ENCODE measurements at places on chromosomes 2 and 18.

DNA sequence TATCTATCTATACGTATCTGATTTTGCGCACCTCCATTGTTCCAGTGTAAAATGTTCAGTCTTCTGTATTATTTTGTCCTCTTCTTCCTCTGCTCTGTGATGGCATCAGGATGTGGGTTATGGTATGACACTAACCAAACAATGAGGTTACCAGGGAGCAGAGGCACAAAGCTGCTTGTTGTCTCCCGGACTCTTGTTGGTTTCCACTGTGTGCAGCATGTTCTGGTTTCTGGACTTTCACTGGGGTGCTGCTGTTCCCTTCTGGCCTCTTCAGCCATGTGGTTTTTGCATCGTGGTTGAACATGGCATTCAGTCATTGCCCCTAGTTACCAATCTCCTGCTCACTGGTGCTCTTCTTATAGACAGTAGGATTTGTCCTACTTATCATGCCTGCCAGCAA is 665.9 kb downstream of the CBLN2 start:
- no peak for DNase-seq

DNA sequence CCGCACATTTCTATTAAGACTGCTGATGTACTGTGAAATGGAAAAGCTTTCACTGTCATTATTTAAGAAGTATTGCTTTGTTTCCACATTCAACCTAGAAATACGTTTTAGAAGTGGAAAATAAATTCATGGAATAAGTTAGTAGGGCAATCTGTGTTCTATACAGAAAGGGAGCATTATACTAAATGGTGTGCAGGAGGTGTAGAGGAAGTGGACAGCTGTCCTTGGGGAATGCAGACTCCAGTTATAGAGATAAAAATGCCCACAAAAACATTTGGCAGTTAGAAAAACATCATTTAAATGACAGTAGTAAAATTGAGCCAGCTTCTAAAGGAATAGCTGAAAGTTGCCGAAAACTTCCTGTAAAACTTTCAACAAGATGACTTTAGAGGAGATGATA is 46.8 kb downstream of the PIK3C3 start:
- DNase-seq, result no peak

DNA sequence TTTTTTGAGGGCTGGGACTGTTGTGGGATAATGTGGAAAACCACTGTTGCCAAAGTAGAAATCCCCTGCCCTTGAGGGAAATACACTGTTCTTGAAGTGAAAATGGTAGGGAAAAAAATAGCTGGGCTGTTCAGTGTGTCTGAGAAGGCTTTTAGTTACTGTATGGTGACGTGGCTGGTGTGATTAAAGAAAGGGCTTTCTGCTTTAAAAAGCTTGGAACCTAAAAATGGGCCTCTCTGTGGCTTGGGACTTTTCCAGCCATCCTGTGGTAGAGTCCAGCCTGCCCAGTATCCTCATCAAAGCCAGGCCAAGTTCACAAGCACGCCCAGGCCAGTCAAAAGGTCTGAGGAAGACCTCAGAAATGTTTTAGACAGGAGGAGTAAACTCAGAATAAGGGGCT is 6.8 kb downstream of the MGAT5 start:
- DNase-seq, result no peak

GRCh38 chr2:141947396-141948114 is 183.3 kb downstream of the LRP1B start:
- no peak for DNase-seq

- no peak for DNase-seq
Observed at GRCh38 chr2:85584857-85585780, 888 bp downstream of the VAMP5 start.

- no peak for DNase-seq
Observed at GRCh38 chr2:128467321-128467969, 148.8 kb upstream of the HS6ST1 start.

GRCh38 chr2:72211777-72212485 is 64.3 kb upstream of the CYP26B1 start:
- no peak for DNase-seq

GRCh38 chr2:172782506-172783164 is 47.0 kb downstream of the RAPGEF4 start:
- no peak for DNase-seq

- DNase-seq, result no peak
Observed at GRCh38 chr2:85698880-85699254, 4.7 kb downstream of the GNLY start.

- DNase-seq, result no peak
Observed at GRCh38 chr2:43934567-43934966, 61.2 kb downstream of the LRPPRC start.

All from stimulated activated CD8-positive, alpha-beta memory T cell treated with anti-CD3 and anti-CD28 coated beads, Interleukin-15, amount 100 ng/mL, for 48 hours (primary cell).